AG04449 (cell line): ENCODE measurements at places on chromosomes 16 and 17.
A peak's percentile ranks its signal among the peaks of the same experiment; 100 is the strongest.

GRCh38 chr17:50961282-50962220 is 95.4 kb upstream of the TOB1 start:
- no peak for DNase-seq

DNA sequence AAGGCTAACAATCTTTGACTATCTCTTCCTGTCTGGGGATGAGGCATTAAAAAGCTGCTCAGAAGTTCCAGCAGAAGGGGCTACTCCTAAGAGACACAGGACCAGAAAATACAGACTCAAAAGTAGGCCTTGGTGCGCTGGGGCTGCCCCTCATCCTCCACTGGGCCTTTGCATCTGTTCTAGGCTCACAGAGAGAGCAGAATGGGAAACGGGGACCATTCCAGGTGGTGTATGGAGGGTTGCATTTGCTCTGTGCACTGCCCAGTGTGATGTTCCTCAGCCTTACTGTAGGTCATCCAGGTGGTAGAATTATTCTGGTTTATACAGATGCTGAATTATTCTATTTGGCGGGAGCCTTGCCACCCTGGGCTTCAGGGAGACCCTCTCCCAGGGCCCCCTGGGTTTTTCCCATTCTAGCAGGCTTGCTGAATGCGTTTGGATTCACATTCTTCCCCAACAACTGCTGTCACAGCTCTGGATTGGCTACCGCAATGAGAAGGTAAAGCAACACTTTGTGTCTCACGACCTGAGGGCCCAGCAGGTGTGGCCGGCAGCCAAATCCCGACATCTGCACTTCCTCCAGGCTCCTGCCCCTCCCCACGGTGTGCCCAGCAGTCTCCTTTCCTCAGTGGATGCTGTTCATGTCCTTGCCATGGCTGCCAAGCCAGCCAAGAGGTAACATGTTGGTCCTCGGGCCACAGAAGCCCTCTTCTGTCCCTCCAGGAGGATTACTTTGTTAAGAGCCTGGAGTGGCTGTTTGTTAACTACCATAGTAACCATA is 25.0 kb upstream of the ZNHIT3 start:
- no peak for DNase-seq

DNA sequence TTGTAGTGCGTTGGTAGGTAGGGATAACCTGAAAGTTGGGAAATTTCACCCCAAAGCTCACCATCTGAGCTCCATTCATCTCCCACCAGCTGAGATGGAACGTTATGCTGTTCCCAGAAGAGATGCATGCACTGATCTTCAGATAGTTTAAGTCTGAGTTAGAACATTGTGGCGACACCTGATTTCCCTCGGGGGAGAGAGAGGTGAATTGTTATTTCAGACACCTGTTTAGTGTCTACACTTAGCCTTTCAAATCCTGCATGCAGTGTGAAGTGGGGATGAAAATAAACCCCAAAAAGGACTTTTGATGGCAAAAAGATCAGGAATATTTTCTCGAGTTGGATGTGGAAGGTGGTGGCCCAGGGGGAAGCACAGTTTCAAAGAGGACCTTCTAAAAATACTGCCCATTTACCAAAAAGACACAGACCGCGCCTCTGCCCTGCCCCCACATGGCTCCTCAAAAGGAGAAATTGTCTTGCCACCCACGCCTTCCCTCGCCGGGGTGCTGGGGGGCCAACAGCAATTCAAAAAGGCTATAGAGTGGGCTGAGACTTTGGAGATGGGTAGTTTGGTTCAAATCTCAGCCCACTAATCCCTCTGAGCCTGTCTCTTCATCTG is 11.4 kb downstream of the CIITA start:
- DNase-seq = no peak

- peak; percentile 10 for DNase-seq
Measured at GRCh38 chr17:45197555-45198334, 23.9 kb upstream of the FMNL1 start.

DNA sequence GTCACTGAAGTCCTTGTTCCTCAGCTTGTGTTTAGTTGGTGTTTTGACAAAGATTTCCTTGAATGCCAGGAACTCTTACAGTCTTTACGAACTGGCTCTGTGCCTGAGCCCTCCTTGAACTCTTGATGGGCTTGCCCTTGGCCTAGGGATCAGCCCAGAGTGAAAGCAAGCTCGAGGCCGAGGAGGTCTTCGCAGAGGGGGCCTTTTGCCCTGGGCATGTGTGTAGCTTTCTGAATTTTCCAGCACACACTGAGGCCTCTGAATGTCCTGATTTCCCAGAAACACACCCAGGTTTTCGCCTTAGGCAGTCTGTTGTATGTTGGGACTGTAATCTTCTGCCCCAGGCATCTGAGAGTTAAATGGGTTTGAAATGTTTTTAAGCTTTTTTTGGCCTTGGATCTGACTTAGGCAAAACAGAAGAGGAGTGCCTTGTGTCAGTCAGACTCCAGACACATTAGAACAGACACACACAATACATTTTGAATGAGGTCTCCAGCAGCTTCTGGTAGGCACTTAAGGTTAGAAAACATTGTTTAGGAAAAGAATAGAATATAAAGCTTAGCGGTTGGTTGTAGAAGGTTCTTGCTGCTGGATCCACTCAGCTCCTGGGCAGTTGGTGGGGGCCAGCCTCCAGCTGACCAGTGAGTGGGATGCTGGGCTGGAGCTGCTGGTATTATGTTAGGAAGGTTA is 17.1 kb downstream of the FOXK2 start:
- DNase-seq = no peak

DNA sequence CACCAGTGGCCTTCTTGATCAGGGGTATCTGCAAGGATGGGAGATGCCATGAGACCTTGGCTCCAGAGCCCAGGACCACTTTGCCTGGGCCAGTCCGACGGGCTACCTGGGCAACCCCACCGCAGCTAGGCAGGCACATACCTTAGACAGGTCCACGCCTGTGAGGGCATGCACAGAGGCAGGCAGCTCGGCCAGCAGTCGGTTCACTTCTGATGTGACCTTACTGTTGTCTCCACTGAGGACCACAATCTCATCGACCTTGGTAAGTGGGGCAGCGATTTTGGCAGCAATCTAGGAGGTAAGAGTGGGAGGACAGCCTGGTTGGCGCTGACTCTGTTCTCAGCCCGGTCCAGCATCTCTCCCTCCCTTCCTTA is 17.0 kb downstream of the FLOT2 start:
- no peak for DNase-seq

DNA sequence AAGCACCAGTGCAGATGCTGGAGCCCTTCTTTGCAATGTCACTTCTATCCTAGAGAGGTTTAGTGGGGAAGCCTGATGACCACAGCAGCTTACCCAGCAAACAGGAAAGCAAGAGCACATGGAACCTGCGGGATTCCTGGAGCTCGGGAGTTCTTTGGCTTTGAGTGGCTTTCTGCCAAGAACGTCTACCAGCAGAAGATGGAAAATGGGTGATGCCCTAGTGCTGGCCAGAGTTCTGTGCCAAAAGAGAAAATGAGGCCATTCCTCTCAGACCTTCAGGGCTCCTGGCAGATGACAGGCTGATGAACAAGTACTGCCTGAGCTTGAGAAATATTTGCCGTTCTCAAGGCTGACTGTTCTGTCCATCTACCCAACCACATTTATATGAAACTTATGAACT is 332.1 kb upstream of the CCL2 start:
- no peak for DNase-seq

DNA sequence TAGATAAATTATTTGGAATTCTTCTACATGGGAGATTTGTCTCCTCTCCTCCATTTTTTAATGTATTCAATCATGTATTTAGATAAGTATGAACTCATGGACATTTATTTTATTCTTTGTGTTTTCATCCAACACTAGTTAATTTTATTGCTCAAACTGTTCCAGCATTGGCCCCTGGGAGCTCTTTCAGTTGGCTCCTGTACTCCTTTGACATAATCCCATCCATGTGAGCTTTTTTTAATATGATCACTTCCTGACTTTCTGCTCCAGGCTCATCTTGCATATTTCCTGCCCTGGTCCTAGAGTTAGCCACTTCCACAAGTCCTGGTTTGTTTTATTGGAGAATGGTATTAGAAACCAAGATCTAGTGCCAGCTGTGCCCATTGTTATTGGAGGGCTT is 419.0 kb upstream of the CDH11 start:
- no peak for DNase-seq

DNA sequence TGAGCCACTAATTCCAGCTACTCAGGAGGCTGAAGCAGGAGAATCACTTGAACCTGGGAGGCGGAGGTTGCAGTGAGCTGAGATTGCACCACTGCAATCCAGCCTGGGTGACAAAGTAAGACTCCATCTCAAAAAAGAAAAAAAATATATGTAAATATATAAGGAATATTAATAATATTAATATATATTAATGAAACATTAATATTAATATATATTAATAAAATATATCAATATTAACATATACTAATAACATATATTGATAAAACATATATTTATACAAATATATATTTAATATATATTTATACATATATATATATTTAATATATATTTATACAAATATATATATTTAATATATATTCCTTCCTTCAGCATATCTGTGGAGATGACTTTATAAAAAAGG is 338.0 kb downstream of the NPIPA8 start:
- DNase-seq = no peak

DNA sequence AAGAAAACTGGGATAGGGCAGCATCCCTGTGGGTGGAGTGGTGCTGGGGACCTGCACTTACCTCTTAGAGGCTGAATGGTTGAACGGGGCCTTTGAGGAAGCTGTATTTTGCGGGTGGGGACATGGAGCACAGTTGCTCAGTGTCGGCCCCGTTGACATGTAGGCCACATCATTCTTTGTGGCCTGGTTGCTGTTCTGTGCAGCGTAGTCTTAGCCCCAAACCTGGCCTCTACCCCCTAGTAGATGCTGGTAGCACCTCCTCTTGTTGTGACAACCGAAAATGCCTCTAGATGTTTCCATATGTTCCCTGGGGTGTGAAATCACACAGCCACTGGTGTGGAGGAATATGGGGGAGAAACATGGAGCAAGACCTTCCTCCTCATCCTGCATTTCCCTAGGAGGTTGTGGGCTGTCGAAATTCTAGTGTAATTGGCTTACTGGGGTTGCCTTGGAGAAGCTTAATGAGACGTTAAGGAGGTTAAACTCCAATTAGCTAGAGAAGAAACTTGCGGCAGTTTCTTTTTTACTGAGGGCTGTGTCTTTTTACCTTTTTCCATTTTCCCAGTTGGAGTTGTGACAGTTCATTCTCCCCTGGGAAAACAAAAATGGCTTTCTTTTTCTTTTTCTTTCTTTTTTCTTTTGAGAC is 9.4 kb downstream of the ABCC1 start:
- no peak for DNase-seq

DNA sequence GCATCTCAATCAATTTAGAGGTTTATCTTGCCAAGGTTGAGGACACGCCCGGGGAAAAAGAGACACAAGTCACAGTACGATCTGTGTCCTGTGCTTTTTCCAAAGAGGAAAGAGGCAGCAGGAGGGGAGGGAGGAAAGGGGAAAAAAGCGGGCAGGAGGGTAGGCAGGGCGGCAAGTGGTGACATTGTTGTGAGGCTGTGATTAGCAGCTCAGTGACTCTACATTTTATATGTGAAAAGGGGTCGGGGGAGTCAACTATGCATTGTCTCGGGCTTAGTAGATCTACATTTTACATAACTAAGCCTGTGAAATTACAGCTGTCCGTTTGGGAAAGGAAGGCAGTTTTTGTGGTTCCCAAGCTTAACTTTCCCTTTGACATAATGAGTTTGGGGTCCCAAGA is 22.2 kb upstream of the RIPOR1 start:
- DNase-seq = no peak

DNA sequence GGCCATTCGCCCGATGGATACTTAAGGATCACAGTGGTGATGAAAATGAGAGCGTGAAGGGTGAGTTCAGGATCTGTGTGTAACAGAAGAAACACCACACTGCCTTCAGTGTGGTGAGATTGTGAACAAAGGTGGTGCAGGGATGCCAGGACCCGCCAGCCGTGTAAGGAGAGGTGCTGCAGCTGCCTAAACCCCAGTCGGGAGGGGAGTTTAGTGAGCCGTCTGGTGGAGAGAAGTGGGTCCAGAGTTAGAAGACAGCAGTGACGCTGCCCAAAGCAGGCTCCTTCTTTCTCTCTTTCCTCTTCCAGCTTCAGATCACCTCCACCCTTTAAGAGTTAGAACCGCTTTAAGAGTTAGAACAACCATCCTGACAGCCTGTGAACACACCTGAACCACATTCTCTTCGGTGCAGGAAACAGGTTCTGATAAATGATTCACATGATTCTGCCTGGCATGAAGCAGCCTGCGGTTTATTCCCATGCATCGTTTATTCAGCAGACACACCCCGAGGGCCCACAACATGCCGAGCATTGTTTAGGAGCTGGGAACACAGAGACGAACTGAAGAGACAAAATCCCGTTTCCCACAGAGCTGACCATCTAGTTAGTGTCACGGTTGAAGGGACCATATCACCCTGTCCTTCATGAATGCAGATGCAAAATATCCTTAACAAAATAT is 84.0 kb upstream of the DNAH17 start:
- DNase-seq = no peak

GRCh38 chr17:63714550-63715277 is 14.8 kb upstream of the LIMD2 start:
- DNase-seq = no peak
